Esophagus squamous epithelium (tissue), 5 donors: ENCODE measurements at places on chromosomes 6 and 20.

GRCh38 chr6:33313105-33313708 is 671 bp downstream of the TAPBP start:
- no peak for DNase-seq

- no peak for DNase-seq
These were observed 43.2 kb upstream of the DDR1 start for GRCh38 chr6:30840935-30841643.

GRCh38 chr6:121932076-121932991 is 467.1 kb upstream of the HSF2 start:
- DNase-seq: no peak

GRCh38 chr20:10501402-10501801 is 66.3 kb downstream of the SLX4IP start:
- no peak for DNase-seq

DNA sequence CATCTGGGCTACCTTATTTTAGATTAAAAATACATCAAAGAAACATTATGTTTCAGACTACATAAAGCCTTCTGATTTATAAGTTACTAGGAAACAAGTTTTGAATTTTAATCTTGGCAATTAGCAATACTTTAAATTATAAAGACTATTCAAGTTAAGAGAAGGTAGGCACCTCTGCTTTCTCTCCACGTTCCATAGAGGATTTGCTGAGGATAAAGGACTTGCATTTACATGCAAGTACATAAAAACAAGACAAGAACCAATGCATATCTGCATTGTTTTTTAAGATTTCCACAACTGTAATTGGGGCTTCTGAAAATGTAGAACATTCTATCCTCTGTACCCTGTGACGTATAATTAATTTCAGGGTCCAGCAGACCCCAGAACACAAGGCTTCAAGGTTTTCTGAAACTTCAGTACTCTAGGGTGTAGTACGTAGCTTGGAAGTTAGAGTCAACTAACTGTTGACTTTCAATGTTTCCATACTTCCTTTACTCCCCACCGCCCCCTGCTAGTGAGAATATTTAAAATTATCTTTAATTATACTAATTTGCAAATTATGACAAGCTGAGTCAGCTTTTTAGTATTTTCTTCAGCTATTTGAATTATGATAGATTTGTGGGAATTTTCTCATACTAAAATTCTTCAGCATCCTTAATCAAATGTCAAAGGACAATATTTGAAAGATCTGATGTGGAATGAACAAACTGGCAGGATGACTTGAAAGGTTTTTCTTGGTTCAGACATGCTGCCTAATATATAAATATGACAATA is 82.8 kb downstream of the PKIB start:
- DNase-seq: no peak

GRCh38 chr20:56676679-56677078 is 47.6 kb downstream of the TFAP2C start:
- DNase-seq: no peak

- DNase-seq: no peak
These were observed 55.6 kb downstream of the EZR start for GRCh38 chr6:158763434-158764182.

- no peak for DNase-seq
These were observed 431.9 kb downstream of the PKHD1 start for GRCh38 chr6:51655517-51655916.

DNA sequence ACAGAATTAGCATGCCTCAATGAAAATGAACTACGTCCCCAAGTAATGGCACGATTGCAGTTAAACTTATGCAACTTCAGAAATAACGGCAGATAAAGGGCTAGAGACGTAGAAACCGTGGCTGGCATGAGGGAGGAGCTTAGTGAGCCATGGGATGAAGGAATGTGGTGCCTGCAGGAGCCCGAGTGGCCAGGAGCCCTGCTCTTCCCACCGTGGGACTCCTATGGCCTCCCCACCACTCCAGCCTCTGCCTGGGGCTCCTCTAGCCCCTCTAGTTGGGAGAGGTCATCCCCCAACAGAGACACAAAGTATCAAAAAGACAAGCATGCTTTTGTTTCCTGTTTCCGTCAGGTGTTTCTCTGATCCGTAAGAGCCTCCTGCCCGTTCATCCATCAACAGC is 75.1 kb upstream of the BHLHE23 start:
- no peak for DNase-seq

GRCh38 chr6:111989743-111990142 is 64.2 kb upstream of the CCN6 start:
- DNase-seq: no peak

GRCh38 chr6:151252634-151253033 is 12.9 kb downstream of the AKAP12 start:
- no peak for DNase-seq

DNA sequence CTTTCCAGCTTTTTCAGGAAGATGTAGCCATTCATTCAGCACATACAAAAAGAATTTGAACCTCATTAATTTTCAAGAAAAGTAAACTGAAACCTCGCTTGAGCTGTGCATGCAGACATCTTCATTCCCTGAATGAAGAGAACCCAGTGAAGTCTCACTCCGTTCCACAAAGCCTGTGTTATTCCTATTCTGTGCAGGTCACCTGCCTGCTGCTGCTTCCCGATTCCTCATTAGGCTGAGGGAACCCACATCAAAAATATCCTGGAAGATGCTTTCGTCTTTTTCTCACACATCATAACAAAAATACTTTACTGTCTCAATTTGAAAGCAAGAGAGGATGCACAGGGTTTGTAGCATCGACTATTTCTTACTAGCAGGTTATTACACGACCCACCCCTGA is 40.1 kb downstream of the TRMT6 start:
- no peak for DNase-seq

- DNase-seq: no peak
These were observed 32.3 kb upstream of the DUSP22 start for GRCh38 chr6:259901-260508.

- no peak for DNase-seq
These were observed 47.7 kb upstream of the ENPP5 start for GRCh38 chr6:46218457-46218856.

DNA sequence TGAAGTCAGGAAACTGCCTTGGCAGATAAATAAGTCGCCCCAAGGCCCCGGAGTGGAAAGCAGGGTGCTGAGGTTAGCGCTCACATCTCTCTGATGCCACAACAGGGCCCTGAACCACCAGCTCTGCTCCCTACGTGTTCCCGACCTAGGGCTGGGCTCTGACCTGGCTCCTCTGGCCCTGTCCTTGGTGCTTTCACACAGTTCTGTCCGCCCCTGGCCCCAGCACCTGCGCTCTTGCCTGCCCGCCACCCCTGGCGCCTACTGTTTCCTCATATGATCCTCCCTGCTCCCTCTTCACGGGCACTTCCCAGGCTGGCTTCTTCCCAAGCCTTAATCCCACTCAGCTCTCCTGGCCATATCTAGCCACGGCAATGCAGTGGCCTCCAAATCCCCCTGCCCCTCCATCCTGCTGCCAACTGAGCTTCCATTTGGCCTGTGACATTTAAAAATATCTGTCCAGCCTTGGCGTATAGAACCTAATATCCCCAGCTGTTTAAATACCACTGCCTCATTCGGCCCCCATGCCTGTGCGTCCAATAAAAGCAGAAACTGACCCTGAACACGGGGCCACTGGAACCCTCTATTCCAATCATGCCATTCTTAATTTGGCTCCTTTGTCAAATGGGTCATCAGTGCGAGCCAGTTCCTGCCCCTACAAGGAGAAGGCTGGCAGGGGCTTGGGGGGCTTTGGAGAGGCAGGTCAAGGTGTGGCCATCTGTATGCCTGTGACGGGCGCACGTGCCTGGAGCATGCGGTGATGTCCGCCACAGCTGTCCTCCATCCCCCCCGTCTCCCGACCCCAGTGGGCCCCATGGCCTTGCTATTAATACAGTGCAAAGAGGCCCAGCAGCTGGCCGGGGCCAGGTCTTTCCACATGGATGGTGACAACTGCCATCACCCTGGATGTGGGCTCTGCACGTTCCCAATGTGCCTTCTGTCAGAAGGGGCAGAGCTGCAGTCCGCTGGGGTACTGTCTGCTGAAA is 27.7 kb downstream of the GNAS-AS1 start:
- DNase-seq: no peak

- DNase-seq: no peak
These were observed 754 bp upstream of the TMEM170B start for GRCh38 chr6:11536795-11537194.

GRCh38 chr6:43950731-43951062 is 176.6 kb downstream of the MRPL14 start:
- DNase-seq: no peak

DNA sequence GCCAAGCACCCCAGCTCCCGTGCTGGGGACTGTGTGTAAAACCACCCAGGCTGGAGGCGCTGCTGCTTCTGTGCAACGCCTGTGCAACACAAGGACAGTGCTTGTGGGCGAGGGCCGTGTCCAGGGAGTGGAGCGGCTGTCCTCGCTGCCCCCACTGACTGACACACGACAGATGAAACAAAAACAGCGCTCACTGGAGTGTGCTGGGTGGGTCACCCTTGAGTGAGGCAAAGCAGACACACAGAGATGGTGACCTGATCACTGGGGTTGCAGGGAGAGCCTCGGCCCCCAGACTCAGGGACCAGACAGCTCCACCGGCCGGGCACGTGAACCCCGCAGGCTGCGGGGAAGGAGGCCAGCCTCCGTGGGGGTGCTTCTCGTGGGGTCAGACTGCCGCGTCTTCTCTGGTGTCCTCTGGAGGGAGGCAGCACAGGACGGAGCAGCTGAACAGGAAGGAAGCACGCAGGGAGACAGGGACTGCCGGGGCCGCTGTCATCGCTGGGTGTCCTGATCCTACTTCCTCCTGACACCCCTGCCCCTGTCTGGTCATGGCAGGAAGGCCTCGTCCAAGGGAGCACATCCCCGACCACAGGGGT is 75.9 kb upstream of the CST7 start:
- DNase-seq: no peak
